Omental fat pad (tissue), 4 donors: ENCODE measurements at places on chromosomes 1 and 21. TPM values are rescaled to one million over a fixed set of nuclear protein-coding genes. Genes with fewer than 3 reads are reported as not detected.
A peak's percentile ranks its signal among the peaks of the same experiment; 100 is the strongest.

RIIAD1 gene
- not detected for total RNA-seq

HLX gene
- 42.5 TPM for total RNA-seq

DNA sequence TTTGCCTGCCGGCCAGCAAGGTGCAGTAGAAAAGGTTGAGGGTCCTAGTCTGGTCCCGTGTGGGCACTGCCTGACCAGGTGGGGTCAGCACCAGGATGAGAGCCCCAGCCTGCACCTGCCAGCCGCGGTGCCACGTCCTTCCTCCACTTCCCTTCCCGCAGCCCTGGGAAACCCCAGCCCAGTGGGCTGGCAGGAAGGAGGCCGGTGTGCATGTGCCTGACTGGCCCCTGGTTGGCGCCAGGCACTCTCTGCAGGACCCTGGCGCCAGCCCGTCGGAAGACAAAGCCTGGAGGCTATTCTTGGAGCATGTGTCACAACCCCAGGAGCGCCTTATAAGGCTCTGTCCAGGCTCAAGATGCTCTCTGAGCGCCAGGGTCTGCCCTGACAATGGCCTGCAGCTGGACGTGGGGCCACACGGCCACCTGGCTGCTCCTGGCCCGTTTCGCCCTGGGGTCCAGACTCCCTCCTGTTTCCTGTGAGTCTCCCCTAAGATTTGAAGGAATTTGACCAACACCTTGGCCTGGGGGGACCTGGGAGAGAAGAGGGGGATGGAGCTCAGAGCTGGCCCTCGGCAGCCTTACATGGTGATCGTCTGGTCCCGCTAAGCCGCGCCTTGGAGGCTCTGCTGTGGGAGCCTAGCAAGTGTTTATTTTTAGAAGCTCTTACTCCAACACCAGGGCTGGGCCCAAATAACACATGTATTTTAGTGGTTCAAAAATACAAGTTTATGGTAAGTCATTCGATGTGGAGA, 31.9 kb upstream of the POFUT2 start:
- DNase-seq, result no peak

- DNase-seq, result no peak
Measured at GRCh38 chr21:45302082-45303061, 14.7 kb upstream of the POFUT2 start.

DNA sequence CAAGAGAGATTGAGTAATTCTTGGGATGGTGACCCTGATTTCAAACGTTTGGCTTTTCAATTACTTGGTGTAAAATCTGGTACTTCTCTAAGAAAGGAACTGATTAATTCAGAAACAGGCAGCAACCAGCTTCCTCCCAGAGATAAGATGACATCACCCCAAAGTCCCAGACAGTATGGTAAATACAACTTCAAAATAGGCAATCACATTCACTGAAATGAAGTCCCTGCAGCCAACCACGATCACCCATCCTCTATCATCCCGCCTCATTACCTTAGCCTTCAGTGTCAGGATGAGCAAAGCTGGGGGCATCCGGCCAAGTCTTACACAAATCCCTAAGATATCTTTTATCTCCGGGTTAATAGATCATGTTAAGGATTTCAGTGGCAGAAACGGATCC, 26.4 kb upstream of the RUNX1 start:
- peak; percentile 27 for DNase-seq

LRRC38 gene
- total RNA-seq, result 0.56 TPM

GRCh38 chr1:71785450-71785849, 496.9 kb downstream of the NEGR1 start:
- no peak for DNase-seq

GRCh38 chr1:13582713-13583443, 754 bp upstream of the PDPN start:
- DNase-seq, result no peak

DNA sequence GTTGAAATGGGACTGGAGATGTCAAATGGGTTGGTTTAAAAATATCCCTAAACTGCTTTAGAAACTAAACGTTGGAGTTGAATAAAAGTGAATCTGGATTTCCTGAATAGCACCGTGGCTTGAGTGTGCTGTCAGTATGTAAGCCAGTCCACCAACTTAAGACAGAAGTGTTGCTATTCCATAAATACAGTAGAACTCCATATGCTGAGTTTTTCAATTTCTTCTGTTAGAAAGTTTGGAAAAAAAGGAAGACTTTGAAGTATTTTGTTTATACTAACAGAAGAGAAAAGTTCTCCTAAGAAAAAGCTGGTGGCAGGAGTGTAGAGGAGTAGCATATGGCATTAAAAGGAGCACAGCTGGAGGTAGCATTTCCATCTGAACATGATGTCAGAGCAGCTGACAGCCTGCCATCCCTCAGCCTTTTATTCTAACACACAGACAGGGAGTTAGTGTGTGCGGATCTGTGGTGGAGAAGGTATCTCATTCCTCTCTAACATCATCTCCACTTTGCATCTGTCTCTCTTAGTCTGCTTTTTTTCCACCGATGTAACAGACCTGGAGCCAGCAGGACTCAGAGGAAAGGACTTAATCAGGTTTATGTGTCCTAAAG, at the start of gene ZBTB18:
ZBTB18 (plus strand) TSS at position 449 of the 610 bp plus-strand sequence; CDS start at position 598, 149 bp downstream.
- no peak for DNase-seq

LRRN2 gene
- total RNA-seq, result 1.8 TPM

DNA sequence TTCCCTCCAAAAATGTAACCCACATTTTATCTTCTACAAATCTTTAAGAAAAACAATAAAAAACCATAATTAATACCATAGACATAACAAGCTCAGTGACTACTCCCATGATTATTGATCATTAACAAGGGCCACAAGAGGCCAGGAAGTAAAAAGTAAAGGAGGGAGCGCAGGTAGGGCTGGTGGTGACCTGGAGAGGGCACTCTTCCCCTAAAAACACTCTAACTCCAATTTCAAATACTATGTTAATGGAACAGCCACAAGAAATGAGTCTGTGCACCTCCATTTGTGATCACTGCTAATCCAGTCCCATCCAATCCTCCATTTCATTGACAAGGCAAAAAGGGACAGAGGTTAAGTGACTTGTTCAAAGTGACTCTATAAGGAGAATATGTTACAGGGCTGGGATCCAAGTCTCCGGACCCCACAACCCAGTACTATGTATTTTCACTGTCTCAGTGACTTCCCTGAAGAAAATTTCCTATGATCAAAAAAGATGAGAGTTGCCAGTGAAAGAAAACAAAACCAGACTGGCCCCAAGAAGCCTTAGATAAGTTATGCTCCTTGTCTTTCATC, 41.2 kb upstream of the CFAP298 start:
- no peak for DNase-seq

NMNAT2 gene
- 4.2 TPM for total RNA-seq

SLC44A5 gene
- total RNA-seq, result 0.36 TPM

GRCh38 chr1:111956155-111956771, 33.2 kb downstream of the KCND3 start:
- no peak for DNase-seq

OR2L2 gene
- total RNA-seq, result not detected

DNA sequence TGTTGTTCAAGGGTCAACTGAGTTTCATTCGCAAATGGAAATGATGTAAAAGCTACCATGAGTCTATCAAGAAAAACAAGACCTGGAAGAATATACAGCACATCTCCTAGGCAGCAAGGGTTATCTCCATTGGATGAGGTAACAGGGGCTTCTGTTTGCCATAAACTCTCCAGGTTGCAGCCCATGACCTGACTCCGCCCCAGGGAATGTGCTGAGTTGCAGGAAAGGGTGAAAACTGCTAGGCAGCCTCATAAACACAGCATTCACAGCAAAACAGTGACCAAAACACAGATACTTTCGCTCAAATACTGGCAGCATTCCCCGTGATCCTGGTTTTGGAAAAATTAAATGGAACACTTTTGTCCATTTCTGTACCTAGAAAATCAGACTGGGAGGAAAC, 20.2 kb upstream of the ACTA1 start:
- DNase-seq, result no peak

DNA sequence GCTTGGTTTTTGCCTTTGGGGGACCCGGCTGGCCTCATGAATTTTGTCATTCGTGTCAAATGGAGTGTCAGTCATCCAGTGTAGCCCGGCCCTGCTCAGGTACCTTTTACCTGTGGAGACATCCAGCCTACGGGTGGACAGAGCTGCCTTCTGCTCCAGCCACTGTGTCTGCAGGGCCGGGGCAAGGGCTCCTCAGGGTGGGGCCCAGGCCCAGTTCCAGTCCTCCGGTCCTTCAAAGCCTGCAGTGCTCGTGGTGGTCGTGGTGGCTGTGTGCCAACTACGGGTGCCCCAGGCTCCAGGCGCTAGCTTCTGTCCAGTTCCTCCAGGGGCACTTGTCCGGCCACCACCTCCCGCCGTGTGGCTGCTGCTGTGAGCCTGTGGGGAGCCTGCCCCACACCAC, 54.8 kb downstream of the TRIM11 start:
- no peak for DNase-seq

DNA sequence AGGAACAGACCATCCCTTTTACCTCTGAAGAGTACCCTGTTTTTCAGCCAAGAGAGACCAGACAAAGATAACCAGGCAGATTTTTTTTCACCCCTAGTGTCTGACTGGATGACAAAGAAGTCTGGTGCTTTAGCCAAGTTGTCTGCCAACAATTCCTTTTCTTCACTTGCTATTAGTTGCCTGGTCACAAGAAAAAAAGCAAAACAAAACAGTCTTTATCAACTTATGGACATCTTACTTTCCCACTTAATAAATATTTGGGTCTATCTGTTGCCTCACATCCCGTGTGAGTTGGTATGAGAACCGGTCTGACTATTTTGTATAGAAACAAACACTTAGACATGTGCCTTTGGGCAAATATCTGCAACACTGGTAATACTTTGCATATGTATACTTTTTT, 662.9 kb downstream of the PLPP3 start:
- DNase-seq, result no peak

GRCh38 chr21:36246080-36246631, 73.8 kb upstream of the MORC3 start:
- no peak for DNase-seq

GRCh38 chr1:1760345-1760650, 18.0 kb downstream of the NADK start:
- DNase-seq, result no peak

DNA sequence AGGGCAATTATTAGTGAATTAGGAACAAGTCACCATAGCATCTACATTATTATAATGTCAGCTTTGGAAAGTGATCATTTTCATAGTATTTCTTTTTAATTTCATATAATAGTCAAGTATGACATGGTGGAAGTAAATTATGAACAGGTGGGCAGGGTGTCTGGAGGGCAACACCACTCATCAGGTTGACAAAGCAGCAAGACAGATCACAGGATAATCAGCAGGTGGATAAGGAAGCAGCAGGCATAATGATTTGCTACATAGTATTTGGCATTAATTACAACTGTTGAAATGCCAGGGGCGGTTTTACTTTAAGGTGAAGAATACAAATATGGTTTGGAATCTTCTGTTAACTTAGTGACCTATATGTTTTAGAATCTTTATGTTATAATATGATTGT, 1342.2 kb downstream of the PLA2G4A start:
- no peak for DNase-seq

C1orf105 gene
- not detected for total RNA-seq

- peak; percentile 32 for DNase-seq
Measured at GRCh38 chr1:95116580-95117206, 462 bp upstream of the TLCD4 start.

LMX1A gene
- total RNA-seq, result not detected

PPP1R15B gene
- 62.3 TPM for total RNA-seq

MYBPH gene
- not detected for total RNA-seq

DNA sequence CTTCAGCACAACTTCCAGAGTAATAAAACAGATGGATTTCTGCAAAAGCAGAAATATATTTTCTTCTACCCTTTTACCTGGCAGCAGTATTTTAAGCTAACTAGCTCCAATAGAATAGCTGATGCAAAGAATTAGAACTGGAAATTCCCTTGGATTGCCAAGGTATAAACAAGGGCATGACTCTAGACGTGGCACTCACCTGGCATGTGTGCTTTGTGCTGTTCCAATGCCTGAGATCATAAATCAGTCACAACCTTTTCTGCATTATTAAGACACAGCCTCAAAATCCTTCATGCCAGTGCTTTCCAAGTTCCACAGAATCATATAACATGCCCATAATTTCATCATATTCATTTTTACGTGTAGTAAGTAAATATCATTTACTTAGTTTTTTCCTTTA, 1048.7 kb downstream of the ADGRL2 start:
- no peak for DNase-seq

GRCh38 chr1:165395478-165395877, 39.0 kb upstream of the LMX1A start:
- no peak for DNase-seq

DNA sequence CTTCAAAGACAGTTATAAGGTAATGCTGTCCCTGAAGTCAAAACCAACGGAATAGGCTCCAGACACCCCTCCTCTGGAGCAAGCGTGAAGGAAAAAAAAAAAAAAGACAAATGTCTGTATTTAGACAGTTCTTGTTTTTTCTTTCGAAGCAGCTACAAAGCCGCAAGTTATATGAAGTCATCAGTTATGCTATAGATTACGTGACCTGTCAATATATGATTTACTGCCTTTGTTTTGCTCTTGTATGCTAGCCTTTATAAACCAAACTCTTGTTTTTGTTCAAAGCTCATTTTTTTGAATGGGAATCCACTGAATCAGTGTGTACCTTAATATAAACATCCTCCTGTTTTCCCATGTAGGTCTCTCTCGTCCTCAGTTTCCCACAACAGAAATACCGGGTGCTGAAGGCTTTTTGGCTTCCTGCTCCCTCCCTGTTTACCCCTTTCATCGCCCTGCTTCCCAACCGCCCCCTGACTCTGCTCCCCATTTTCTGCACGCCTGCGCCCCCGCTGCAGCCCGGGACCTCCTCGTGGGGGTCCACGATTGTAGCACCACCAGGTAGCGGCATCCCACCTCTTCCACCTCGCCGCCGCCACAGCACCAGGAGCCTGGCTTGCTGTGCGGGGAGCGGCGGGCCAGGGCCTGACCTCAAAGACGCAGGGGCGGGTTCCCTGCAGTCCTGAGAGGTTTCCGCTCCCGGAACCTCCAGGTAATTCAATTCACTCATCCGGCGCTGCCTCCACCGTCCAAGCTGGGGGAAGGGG, 5.2 kb upstream of the ZNF678 start:
- DNase-seq, result no peak
